ENCODE measurements at places on chromosomes 4 and X.

- DNase-seq: no peak
Measured at GRCh38 chr4:123812066-123812390, 415.4 kb downstream of the SPRY1 start.

DNA sequence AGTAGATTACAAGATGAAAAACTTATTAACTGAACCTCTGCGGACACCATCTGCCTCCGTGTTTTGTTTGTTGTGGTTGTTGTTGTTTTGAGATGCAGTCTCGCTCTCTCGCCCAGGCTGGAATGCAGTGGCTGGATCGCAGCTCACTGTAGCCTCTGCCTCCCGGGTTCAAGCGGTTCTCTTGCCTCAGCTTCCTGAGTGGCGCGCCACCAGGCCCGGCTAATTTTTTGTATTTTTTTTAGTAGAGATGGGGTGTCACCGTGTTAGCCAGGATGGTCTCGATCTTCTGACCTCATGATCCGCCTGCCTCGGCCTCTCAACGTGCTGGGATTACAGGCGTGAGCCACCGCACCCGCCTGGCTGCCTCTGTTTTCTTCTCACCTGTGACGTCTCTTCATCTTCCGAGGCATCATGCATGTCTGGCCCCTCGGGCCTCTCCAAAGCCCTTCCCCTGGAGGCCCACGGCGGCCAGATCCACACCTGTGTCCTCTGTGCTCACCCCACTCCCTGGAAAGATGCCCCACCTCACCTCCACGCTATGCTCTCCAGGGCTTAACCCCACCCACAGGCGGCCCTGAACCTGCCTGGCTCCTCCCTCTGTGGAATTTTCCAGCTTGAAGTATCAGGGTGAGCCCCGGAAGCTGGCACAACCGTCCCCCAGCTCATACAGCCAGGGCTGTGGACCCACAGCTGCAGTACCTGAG lies 77.0 kb upstream of the MXD4 start:
- DNase-seq: no peak

GRCh38 chr4:67250131-67250896 lies 295.0 kb downstream of the CENPC start:
- no peak for DNase-seq

DNA sequence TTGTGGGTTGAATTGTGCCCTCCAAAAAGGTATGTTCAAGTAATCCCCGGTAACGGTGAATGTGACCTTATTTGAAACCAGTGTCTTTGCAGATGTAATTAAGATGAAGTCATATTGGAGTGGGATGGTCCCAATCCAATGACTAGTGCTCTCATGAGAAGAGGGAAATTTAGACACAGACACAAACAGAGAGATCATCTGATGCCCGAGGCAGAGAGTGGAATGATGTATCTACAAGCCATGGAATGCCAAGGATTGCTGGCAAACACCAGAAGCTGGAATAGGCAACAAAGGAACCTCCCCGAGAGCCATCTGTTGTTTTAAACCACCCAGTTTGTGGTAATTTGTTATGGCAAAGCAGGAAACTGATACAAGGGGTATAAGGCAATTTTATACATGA lies 35.1 kb downstream of the RPS6KA3 start:
- no peak for DNase-seq

DNA sequence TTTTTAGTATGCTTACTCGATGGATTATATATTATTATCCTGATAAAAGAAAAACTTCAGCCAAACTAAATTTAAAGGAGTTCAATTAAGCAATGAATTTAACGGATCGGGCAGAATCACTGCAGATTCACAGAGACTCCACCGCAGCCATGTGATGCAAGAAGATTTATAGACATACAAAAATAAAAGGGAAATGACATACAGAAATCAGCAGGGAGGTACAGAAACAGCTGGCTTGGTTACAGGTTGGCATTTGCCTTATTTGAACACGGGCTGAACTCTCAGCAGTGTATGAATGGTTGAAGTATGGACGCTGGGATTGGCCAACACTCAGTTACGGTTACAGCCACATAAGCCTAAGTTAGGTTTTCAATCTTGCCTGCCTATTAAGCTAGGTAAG lies 35.4 kb upstream of the DHRSX start:
- no peak for DNase-seq

- DNase-seq: no peak
Measured at GRCh38 chrX:135114392-135114791, 5.9 kb downstream of the ETDB start.

DNA sequence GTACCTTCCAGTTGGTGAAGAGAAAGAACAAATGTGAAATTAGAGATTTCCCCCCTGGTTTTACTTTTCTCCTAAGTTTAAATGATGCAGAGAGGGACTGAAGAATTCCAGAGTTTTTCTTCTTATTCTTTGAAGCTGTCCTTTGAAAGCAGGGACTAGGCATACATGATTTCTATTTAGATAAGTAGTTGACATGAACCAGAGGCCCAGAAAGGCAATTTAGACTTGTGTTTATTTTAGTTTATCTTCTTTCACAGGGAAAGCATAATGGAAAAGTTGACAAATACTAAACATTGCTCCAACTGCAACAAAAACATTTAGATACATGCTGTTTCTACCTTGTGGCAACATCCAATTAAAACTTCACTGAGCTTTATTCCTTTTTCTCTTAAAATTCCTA lies 32.0 kb downstream of the PTPN13 start:
- no peak for DNase-seq

- DNase-seq: no peak
Measured at GRCh38 chrX:154310616-154311536, 15.3 kb downstream of the TKTL1 start.

GRCh38 chr4:97589481-97590196 lies 553.6 kb downstream of the STPG2 start:
- no peak for DNase-seq

DNA sequence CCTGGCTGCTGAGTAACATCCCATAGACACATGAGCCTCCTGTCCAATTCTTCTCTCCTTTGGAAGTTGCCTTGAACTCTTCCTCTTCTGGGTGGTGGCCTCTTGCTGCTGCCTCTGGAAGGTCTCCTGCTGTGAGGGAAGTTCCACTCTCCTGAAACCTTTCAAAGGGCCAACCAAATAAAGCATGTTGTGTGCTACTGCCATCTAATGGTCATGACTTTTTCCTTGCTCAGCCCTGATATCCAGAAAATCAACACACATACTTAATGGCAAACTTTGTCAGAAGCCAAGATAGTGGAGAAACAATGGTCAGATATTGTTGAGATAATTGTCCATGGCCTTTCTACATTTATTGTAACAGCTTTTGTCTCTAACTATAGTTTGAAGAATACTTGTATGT lies 19.1 kb upstream of the ZXDA start:
- DNase-seq: no peak

DNA sequence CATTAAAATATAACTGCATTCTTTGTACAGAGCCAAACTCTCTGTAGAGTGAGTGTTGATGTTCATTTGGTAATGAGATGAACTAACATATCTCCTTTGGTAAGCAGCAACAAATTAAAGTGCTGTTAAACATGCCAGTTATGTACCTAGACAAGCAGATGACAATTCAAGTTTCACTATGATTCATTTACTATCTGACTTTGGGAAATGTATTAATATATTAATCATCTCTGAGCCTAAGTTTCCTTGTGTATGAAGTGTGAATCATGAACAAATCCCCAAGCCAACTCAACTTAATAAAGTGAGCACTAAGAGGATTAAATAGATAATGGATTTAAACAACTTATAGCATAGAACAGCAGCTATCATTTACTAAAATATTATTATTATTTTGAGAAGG lies 1044.2 kb downstream of the GLUD2 start:
- DNase-seq: no peak

DNA sequence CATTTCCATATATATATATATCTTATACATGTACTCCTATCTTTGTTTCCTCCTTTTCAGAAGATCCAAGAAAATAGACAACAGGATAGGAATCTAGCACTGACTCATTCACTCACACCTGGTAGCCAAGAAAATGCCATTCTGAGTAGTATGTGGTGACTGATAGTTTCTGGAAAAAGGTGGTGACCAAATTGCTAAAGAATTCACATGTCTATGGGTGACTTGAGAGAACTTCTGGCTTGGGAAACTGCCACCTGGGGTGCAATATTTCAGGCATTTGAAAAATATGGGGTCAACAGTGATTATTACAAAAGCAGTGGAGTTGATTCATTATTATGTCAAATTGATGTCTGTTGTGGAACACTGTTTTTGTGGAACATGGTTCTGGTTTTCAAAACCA lies 605.1 kb downstream of the PCDH18 start:
- DNase-seq: no peak

GRCh38 chr4:163484906-163485305 lies 9.6 kb upstream of the TMA16 start:
- DNase-seq: peak; percentile 27

- no peak for DNase-seq
Measured at GRCh38 chr4:100605144-100605543, 87.3 kb upstream of the EMCN start.

DNA sequence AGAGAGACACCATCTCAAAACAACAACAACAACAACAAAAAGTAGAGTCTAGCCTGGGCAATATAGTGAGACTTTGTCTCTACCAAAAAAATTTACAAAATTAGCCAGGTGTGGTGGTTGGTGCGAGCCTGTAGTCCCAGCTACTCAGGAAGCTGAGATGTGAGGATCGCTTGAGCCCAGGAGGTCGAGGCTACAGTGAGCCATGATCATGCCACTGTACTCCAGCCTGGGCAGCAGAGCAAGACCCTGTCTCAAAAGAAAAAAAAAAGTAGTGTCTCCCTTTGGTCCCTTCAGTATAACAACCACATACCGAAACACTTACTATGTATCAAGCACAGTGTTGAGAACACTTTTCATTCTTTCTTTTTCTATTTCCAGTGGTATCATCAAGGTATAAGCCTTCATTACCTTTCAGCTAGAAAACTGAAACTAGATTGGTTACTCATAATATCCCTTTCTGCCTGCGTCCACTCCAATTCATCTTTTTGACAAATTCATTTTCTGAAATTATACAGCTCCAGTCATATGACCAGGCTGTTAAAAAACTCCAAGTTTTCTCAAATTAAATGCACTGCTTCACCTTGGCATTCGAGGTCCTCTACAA lies 54.1 kb downstream of the RPS6KA3 start:
- DNase-seq: no peak

DNA sequence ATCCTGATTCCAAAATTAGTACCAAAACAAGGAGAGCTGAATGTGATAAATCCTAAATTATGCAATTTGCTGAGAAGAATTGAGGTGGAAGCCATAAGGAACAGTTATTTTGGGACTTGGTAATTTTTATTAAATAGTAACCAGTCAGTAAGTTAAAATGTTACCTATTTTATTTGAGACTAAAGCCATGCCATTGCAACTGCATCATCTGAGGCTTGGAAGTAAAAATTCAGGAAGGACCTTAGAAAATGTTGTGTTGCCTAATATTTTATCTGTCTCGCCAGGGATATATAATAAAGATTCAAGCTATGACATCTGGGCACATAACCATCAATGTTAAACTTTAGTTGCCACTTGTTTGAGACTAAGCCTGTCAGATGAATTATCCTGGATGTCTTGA lies 341.3 kb upstream of the MAGEB16 start:
- DNase-seq: no peak

DNA sequence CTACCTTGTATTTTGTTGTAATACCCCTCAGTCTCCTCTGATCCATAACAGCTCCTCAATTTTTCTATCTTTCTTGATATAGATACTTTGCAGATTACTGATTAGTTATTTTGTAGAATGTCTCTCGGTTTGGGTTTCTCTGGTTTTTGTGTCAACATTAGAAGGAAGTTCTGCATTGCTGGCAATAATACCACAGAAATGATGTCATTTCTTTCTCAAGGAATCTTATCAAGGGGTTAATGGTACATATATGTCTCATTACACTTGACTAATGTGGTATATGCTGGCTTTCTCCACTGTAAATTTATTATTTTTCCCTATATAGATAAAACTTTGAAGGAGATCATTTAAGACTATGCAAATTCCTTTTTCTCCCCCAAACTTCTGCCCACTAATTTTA lies 183.6 kb upstream of the DKK2 start:
- DNase-seq: no peak

GRCh38 chrX:13411496-13412207 lies 91.8 kb upstream of the ATXN3L start:
- DNase-seq: no peak

- DNase-seq: peak; percentile 56
Measured at GRCh38 chrX:153922932-153923857, 2.9 kb downstream of the ARHGAP4 start.

DNA sequence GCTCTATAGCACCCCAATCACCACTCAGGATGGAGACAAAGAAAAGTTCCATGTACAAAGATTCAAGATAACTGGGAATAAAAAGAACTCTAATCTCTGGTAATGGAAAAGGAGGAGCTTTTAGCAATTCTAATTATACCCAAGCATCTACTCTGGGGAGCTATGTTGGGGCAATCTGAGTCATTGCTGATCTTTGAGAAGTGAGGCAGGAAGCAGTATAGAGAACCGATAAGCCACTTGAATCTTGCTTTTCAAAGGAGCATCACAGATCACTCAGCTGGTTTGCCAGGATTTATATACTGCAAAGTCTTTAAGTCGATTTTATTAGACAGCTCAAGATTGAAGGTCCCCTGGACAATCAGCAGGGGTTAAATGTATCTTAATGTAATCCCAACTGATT lies 220.0 kb downstream of the ENOX2 start:
- no peak for DNase-seq

DNA sequence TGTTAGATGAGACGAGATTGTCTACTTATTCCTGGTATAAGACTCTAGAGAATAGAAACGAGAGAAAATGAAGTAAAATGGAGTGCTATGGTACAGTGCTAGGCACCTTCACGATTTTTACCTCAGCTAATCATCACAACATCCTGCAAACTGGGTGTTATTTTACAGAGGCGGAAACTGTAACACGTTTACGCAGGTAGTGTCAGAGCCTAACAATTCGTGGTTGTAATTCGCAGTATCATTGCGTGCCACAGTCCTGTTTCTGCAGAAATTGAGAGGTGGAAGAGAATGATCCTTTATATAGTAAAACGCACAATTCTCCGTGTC lies 383 bp upstream of the TBC1D19 start:
- peak; percentile 93 for DNase-seq
